GDM1 (cell line): ENCODE measurements at places on chromosomes 1 and 21.

- peak; percentile 49 for DNase-seq
Measured at GRCh38 chr1:234597894-234598293, 12.1 kb downstream of the IRF2BP2 start.

- no peak for DNase-seq
Measured at GRCh38 chr21:36089946-36090345, 20.1 kb downstream of the CBR1 start.

- DNase-seq = peak; percentile 31
Measured at GRCh38 chr1:42966688-42967612, 8.3 kb upstream of the SLC2A1 start.

DNA sequence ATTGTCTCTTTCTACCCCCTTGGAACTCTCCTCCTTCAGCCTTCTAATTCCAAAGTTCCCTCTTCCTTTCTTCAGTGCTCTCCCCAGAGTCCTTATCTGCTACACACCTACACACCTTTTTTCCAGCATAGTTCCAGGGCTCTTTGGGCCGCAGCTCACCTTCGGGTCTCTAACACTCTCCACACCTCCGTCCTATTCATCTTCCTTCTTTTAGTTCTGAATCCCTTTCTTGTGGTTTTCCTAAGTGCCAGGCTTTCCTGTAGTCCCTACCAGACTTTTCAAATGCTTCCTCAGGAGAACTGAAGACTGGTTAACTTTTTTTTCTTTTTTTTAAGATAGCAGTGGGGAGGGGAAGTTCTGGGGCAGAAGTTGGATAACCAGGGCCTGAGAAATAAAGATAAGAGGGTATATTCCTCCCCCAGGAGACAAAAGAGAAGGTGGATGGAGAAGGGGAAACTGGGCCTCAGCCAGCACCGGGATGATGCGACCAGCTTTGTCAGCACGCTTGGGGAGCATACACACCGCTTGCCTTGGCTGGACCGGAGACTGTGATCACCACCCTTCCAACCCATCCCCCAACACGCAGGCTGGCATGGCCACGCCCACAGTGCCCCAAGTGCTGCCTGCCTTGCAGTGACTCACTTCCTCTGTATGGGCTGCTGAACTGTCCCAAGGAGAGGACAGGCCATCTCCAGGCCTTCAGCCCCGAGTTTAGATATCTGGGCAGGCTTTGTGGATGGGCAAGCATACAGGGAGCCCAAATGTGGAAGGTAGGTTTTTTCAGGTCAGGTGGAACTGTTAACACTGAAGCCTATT, 2.5 kb upstream of the CERS2 start:
- DNase-seq = peak; percentile 97

DNA sequence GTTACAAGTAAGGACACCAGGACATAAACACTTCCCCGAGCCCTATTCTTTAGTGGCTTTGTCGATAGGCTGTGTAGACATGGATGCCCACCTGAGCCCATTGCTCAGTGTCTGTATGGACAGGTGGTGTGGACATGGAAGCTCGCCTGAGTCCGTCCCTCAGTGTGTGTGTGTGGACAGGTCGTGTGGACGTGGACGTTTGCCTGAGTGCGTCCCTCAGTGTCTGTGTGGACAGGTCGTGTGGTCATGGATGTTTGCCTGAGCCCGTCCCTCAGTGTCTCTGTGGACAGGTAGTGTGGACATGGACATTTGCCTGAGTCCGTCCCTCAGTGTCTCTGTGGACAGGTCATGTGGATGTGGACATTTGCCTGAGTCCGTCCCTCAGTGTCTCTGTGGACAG, 38.7 kb upstream of the COL6A2 start:
- DNase-seq = no peak

DNA sequence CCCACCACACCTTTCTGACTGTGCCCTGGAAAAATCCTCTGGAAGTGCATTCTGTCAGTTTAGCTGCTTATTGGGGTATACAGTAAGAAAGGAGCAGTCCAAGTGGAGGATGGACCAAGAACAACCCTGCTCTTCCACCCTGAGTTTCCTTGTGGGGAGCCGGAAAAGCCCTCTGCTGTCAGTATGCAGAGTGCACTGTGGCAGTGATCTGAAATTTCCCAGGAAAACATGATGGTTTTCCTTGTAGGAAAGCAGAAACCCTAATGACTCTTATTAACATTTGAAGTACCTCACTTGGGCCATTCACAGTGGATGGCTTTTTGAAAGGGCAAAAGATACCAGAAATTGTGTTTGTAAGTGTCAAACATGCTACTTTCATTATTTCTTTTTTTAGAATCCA, 20.5 kb downstream of the ELAVL4 start:
- no peak for DNase-seq

GRCh38 chr1:22875241-22875640, 97.4 kb downstream of the LACTBL1 start:
- DNase-seq = no peak

DNA sequence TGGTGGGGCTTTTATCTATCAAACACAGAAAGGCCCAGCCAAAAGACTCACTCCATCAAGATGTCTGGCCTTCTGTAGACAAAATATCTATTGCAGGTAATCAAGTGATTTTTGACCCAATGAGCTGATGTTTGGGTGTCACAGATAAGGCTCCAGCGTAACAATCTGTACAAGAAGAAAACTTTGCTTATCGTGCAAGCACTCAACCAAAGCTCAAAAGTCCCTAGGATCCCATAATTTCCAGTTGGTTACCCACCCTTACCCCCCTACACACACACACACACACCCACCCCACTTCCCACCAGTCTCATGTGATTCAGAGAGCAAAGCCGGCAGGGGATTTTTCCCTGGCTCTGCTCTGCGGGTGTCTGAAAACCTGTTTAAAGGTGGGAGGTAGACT, 5.8 kb downstream of the ITPKB start:
- DNase-seq = no peak

DNA sequence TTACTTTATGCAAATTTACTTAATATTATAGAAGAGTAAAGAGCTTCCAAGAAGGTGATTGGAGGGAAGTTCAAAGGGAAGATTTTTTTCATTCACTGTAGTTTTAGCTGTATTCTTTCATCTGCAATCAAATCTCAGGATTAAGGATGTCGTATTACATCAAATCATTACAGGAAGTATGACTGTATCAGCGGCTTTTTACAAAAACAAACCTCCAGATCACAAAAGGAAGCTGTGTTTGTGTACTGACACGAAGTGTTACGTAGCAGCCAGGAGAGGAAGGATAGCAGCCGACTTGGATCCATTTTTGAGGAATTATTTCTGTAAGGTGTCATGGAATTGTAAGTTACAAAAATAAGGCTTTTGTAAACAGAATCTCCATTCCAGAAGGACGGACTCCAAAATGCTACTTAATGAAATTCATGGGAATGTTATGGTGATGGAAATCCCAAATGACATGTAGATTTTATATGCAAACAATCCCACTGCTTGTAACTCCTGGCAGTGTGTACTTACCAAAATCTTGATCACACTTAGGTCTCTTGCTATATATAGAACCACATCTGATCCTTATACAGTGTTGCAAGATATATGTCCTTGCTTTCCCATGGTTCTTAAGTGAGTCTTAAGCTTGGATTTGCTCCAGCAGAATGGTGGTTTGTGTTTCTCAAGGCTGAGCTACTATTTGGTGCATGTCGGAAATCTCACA, 49.8 kb downstream of the KCNJ15 start:
- no peak for DNase-seq

DNA sequence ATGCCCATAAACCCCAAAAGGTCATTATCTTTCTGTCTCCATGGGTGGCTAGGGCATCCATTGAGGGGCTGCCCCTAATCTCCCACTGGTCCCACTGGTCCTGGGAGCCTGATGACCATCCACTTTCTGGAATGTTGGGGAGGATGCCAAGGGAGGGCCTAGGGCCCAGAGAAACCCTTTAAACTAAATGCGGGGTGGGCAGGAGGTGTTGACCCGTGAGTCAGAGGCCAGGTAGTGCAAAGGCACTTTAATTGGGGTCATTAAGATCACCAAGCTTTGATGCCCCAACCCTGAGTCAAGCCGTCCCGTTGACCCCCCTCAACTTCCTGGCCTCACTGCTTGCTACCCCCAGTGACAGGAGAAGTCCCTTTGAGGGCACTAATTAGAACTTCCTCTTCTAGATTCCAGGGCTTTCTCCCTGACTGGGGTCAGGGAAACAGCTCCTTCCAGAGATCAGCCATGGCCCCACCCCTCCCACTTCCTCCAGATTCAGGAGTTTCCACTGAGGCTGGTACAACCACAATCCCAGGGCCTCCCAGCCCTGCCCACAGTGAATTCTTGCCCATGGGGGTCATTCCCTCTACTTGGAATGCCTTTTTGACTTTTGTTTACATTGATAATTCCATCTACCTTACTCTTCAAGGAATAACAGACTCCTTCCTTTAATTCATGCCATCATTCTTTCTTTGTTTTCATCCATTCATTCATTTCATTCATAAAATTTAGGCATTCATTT, 15.5 kb upstream of the SERINC2 start:
- no peak for DNase-seq

GRCh38 chr1:160731990-160732389, 7.1 kb upstream of the SLAMF7 start:
- no peak for DNase-seq

DNA sequence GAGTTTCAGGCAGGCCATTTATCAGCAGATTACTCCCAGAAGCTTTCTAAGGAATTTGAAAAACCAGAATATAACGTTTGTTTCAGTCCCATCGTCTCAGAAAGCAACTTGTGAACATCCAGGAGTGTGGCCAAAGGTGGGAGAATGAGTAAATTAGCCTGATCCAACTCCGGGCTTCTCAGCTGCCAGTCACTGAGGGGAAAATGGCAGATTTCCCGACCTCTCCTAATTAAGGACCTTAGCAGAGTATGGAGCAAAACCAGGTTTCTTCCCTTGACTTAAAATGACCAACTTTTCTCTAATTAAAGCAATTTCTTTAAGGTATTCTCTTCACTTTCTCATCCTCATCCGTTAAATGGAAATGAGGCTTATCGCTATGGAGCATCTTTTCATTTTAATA, 1.0 kb downstream of the CORT start:
- DNase-seq = no peak

DNA sequence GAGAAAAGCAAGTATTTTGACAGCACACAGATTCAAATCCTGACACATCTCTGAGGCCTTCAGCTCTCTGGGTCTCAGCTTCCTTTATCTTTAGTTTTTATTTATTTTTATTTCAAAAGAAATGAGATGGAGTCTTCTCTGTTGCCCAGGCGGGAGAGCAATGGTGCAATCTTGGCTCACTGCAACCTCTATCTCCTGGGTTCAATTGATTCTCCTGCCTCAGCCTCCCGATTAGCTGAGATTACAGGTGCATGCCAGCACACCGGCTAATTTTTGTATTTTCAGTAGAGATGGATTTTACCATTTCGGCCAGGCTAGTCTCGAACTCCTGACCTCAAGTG, 19.1 kb upstream of the ATP2B4 start:
- no peak for DNase-seq

DNA sequence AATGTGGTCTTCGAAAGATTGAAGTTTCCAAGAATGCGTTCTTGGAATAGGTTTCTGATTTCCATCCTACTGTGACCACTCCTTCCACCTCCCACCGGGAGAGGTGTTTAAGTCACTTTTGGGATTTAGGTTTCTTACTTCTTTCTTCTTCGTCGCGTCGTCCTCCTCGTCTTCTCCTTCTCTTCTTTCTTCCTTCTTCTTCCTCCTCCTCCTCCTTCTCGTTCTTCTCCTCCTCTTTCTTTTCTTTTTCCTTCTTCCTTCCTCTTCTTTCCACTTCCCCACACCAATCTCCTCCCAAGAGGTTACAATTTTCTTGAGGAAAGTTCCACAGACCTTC, 2.1 kb downstream of the CACHD1 start:
- no peak for DNase-seq

DNA sequence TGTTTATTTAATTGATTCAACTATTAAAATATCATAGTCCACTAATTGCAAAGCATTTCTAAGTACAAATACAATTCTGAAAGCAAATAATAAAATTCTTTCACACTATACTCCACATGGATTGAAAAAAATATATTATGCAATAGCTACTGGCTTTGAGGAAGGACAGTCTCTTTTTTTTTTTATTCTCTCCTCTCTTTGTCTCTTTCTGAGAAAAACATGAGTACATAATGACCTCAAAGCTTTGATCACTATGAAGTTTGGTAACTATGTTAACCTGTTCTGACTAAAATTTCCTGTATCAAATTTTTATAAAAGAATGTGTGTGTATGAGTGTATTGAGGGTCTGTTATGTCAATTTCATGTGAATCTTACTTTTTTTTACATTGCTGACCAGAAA, 96.2 kb downstream of the RGS2 start:
- no peak for DNase-seq

- no peak for DNase-seq
Measured at GRCh38 chr21:30839304-30839703, 9.7 kb upstream of the KRTAP7-1 start.

DNA sequence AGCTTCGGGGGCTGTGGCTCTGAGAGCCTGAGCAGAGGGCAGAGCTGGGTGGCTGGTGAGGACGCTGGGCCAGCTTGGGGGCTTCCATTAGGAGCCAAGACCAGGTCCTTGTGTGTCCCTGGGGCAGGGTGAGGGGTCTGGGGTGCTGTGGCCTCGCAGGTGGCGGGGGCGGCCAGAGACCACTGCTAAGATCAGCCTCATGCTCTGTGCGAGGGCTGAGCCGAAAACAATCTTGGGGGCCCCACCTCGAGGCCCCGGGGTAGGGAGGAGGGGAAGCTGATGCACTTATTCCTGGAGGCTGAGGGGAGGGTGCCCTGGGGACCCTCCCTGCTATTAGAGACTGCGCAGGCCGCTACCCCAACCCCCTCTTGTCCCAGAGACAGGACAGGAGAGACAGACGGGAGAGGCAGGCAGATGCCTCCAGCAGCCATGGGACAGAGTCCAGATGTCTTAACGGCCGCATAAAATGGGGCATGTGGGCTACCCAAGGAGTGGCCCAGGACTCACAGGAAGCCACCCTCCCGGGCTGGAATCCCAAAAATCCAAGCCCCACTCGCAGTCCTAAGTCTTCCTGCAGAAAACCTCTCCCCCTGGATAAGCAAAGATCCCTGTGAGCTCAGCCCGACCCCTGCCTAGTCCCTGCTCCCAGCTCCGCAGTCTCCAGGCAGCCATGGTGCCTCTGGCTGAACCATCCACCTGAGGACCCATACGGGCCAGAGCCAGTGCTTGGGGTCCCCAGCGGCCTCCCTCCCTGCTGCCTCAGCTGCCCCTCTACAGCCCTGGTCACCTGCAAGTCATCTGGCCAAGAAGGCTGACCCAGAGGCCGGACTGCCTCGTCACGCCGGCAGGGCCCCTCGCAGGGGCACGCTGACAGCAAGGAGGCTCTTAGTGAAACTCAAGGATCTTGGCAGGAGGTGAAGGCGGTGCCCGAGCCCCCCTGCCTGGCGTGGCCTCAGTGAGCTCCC, 43.6 kb upstream of the COL18A1 start:
- DNase-seq = no peak
